ENCODE measurements at places on chromosomes 6 and 20. TPM values are rescaled to one million over a fixed set of nuclear protein-coding genes. Genes with fewer than 3 reads are reported as not detected.

Gene LYRM2
- total RNA-seq: 22.4 TPM

Gene ALDH5A1
- 0.42 TPM for total RNA-seq

Gene ANKRD66
- not detected for total RNA-seq

Gene TTI1
- total RNA-seq: 25.8 TPM

Gene EPB41L1
- total RNA-seq: 2.0 TPM

Gene SUMO4
- 0.44 TPM for total RNA-seq

Gene BPI
- not detected for total RNA-seq

Gene DSP
- 352 TPM for total RNA-seq

Gene PXT1
- not detected for total RNA-seq

Gene NHLRC1
- 2.1 TPM for total RNA-seq

Gene FAM209B
- total RNA-seq: 0.71 TPM

Gene FOXA2
- 1.4 TPM for total RNA-seq

Gene HIVEP1
- total RNA-seq: 23.0 TPM

Gene ANKEF1
- 9.7 TPM for total RNA-seq

Gene PRSS16
- total RNA-seq: 3.8 TPM

Gene BTN1A1
- not detected for total RNA-seq

Gene OR11A1
- total RNA-seq: not detected

Gene EPPIN
- not detected for total RNA-seq

Gene MUC21
- total RNA-seq: not detected

Gene MYT1
- not detected for total RNA-seq

Gene NRSN1
- total RNA-seq: not detected

Gene GHRH
- total RNA-seq: not detected

Gene THBS2
- 345 TPM for total RNA-seq

Gene PAK1IP1
- total RNA-seq: 39.4 TPM

Gene TRIM10
- not detected for total RNA-seq

Gene GABRR2
- not detected for total RNA-seq

Gene RSPO3
- not detected for total RNA-seq

Gene MTFR2
- 8.1 TPM for total RNA-seq

Gene CD93
- total RNA-seq: not detected

Gene COL19A1
- not detected for total RNA-seq

Gene GRM1
- total RNA-seq: not detected

Gene GPR6
- not detected for total RNA-seq

Gene BMP5
- total RNA-seq: not detected

Gene BMP6
- 2.3 TPM for total RNA-seq

Gene TNFRSF21
- 100 TPM for total RNA-seq

Gene CPXM1
- not detected for total RNA-seq

Gene CTAGE9
- not detected for total RNA-seq

Gene CLPSL1
- not detected for total RNA-seq

Gene MOG
- not detected for total RNA-seq

Gene TMC2
- not detected for total RNA-seq

Gene OR12D3
- total RNA-seq: not detected

Gene DNMT3B
- total RNA-seq: 2.6 TPM

Gene CCM2L
- total RNA-seq: not detected

Gene TSBP1
- not detected for total RNA-seq

Gene TMEM239
- total RNA-seq: not detected

Gene TRIM31
- 0.04 TPM for total RNA-seq

Gene RAB32
- 61.9 TPM for total RNA-seq

Gene ERVFRD-1
- not detected for total RNA-seq

Gene FUT9
- total RNA-seq: not detected

Data from foreskin keratinocyte (primary cell).